NK-92 treated with Interleukin-12 subunit alpha and Interleukin-12 subunit beta, amount 100 ng/mL, for 24 hours (cell line): ENCODE measurements at places on chromosomes 2 and 18.

DNA sequence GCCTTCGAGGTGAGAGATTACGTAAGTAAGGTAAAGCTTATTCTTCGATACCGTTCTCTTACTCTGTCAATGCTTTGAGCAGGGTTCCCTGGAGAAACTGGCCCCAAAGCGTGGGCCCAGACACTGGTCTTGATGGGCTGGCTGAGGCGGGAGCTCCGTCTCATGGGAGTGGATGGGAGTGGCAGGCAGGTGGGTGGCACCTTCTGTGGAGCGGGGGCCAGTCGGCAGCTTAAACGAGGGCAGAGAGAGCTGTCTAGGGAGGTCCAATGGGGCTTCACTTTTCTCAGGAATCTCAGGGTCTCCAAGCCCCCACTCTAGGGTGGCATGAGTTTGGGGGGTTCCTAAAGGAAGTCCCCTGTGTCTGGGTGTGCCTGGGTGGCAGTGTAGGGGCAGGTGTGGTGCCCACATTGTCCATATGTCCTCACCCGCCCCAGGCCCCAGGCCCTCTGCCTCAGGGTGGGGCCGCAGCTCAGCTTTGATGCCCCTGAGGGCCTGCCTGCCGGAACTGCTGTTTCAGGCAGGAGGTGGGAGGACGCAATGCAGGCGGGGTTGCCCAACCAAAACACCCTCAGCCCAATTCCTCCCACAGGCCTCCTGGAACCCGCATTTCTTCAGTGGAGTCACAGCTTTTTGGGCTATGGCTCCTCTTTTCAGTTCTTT is 32.5 kb upstream of the FOSL2 start:
- no peak for DNase-seq

- DNase-seq: no peak
Measured at GRCh38 chr2:144126302-144126701, 393.6 kb downstream of the ZEB2 start.

DNA sequence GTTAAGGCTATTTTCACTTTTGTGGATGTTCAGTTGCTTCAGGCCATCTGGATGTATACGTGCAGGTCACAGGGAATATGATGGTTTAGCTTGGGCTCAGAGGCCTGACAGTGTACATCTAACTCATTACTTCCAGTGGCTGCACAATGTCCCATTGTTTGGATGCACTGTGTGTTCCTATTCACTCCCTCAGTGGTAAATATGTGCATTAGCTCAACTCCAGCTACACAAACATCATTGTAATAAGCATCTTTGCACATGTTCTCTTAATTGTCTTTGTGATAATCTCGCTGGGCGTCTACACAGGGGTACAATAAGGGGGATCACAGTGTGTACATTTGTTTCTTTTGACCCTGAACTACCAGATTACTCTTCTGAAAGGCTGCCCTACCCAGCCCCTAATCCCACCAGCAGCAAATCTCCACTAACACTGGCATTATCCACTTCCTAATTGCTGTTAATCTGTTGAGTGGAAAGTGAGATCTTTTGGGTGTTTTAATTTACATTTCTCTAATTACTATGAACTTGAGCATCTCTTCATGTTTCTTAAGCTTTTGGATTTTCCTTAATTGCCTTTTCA is 56.1 kb upstream of the POLE4 start:
- no peak for DNase-seq

DNA sequence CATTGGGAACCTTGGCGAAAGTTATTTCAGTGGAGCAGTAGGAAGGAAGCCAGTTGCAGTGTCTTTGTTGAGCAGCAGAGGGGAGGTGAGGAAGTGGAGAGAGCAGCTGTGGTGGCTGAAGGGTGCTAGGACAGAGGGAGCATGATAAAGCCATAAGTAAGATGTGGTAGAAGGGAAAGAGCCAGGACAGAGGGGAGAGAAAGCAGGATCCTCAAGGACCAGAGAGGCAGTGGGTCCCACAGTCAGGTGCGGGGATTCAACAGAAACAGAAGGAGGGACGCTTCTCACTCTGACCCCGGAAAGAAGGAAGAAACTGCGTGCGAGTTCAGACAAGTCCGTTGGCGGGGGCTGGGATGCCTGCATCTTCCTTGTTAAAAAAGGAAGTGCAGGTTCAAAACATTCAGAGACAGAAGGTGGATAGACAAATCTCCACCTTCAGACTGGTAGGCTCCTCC is at the start of gene CXCR2:
Gene CXCR2, plus strand, starts transcription at position 403 of the 455 bp plus-strand sequence. CDS start 8,774 bp downstream, outside the sequence.
- DNase-seq: no peak

DNA sequence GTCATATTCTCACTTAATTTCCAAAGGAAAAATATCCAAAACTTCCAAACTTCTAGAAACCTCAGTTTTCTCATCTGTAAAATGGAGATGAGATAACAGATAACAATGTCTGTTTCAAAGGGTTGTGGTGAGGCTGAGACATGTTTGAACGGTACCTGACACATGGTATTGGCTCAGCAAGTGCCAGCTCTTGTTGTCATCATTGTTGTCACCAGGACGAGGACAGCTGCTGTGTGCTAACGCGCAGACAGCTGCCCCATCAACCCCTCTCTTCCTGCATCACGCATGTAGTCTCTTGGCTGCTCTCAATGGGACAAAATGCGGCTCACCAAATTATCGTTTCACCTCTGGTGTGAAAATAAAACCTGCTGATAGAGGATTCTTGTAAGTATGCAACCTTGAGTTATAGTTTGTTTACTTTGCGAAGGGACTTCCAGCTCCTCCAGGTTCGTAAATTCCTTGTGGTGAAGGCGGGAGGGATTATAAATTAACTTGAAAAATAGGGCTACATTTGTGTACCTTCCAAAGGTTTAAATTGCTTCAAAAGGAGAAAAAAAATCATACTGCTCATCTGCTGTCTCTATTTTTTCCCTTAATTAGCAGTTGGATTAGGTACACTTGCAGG is 605.4 kb downstream of the BCL11A start:
- no peak for DNase-seq

DNA sequence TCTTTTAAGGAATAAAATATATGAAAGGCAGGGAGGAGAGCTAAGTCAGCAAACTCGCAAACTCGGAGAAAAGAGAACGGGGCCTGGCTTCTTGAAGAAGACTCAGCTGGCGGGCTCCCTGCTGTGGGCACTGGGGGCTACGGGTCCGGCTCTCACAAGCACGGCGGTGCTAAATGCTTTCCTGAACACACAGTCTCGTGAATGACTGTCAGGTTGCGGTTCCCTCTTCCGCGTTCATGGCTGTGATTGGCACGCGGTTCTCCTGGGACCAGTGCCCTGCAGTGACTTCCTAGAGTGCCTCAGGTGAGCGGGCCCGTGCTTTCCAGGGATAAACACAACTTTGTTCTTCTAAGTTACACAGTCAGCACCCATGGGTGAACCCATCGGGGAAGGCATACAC is 208.4 kb downstream of the HDAC4 start:
- no peak for DNase-seq

GRCh38 chr2:190972846-190973245 is 41.1 kb downstream of the STAT1 start:
- DNase-seq: no peak

GRCh38 chr2:30987566-30987965 is 150.7 kb downstream of the GALNT14 start:
- DNase-seq: no peak

DNA sequence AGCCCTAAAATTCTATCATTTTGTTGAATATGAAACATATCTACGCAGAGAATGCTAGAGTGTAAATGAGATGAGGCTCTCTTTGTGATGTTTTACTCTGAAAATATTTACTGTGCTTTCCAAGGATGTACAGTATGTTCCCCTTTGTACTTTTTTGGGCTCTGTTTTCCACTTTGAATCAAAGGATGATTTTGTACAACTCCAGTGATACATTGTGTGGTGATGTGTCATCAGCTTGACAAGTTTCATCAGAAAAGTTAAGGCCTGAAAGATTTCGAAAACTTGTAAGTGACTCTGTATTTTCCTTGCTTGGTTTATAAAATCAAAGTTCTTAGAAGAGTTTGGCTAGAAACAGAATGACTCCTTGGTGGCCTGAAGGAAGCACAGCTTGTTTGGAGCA is 206.3 kb downstream of the LTBP1 start:
- no peak for DNase-seq
